ENCODE measurements at places on chromosomes 1 and 21.

GRCh38 chr1:207872621-207873020, 38.3 kb downstream of the CD34 start:
- H3K27me3 ChIP-seq, result no peaks in the 10 kb centered on the region
- no peak overlapping the region for H3K4me3 ChIP-seq
- no peaks in the 10 kb centered on the region for H3K36me3 ChIP-seq
- DNase-seq, result no peak
- no peaks in the 10 kb centered on the region for H3K4me1 ChIP-seq

- H3K4me3 ChIP-seq, result peak overlapping the region; percentile 70
- H3K27me3 ChIP-seq, result no peaks in the 10 kb centered on the region
- H3K4me1 ChIP-seq, result peaks cover 29% of the 10 kb centered on the region
- no peaks in the 10 kb centered on the region for H3K36me3 ChIP-seq
- H3K27ac ChIP-seq, result peak overlapping the region; percentile 89
Measured at GRCh38 chr21:41419921-41420862, 5.8 kb upstream of the MX1 start.

DNA sequence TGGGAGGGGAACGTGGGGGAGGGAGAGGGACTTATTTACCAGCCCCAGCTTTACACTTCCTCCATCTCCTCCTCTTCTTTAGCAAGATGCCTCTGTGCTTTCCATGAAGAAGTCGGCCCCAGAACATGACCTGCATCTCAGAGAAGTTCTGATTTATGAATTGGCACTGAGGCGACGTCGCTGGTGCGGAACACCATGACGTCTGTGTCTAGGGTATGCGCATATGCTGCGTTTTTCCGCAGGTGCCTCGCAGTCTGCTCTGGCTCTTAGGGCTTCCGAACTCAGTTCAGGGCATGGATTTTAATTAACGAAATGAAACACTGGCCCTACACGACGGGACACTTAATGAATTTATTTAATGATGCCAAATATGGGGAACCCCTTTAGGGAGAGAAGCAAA, 510.3 kb downstream of the SMYD3 start:
- H3K4me1 ChIP-seq, result no peaks in the 10 kb centered on the region
- no peak overlapping the region for H3K27ac ChIP-seq
- no peak for DNase-seq
- H3K27me3 ChIP-seq, result no peaks in the 10 kb centered on the region

- DNase-seq, result no peak
- H3K4me1 ChIP-seq, result no peaks in the 10 kb centered on the region
- no peaks in the 10 kb centered on the region for H3K36me3 ChIP-seq
- H3K4me3 ChIP-seq, result no peak overlapping the region
- H3K27ac ChIP-seq, result no peak overlapping the region
Measured at GRCh38 chr1:225936523-225936922, 4.5 kb downstream of the LEFTY2 start.

DNA sequence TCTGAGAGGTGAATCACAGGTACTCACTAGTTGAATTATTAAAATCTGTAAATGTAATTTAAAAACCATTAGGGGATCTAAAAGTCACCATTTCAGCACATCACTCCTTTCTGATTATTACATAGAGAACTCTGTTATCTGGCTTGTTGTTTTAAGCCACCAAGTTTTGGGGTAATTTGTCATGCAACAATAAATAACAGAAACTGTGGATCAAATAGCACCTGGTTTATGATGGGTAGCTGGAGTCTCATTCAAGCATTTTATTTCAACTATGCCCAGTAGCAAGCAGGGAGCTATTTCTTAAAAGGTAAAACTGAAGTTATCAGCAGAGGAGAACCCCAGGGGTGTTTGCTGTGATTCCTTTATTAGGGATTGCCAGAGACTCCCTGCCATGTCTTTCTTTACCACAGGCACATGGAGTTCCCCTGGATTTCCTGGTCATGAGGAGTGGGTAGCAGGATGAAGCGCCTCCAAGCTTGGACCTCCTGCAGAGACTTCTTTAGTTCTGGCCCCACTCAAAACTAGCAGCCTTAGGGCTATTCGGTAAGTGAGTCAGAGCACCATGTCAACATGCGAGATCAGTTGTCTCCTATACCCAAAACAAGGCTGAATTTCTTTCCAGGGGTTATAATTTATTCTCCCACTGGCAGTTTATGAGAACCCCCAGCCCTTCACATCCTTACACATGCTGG, 179.2 kb downstream of the GIPC2 start:
- no peak overlapping the region for H3K27ac ChIP-seq
- H3K4me3 ChIP-seq, result no peak overlapping the region
- no peaks in the 10 kb centered on the region for H3K36me3 ChIP-seq
- DNase-seq, result no peak
- H3K27me3 ChIP-seq, result no peaks in the 10 kb centered on the region

DNA sequence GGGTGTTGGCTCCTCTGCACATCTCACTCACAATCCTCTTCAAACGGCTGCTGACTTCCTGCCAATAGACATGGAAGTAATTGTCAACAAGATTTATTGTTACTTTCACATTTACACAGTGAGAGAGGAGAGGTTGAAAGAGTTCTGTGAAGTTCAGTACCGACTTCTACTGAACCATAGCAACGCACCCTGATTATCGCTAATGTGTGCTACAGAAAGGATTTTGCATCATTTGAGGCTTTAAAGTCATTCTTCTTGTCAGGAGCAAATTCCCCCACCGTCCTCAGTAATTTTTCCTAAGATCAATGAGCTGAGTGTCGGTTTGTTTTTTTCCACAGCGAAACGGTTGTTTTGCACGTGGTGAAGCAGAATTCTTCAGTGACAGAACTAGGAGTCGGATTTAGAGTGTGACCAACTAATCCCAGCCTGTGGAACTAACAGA, 361.0 kb downstream of the ADGRL2 start:
- no peak overlapping the region for H3K27ac ChIP-seq
- H3K27me3 ChIP-seq, result no peaks in the 10 kb centered on the region
- DNase-seq, result no peak

DNA sequence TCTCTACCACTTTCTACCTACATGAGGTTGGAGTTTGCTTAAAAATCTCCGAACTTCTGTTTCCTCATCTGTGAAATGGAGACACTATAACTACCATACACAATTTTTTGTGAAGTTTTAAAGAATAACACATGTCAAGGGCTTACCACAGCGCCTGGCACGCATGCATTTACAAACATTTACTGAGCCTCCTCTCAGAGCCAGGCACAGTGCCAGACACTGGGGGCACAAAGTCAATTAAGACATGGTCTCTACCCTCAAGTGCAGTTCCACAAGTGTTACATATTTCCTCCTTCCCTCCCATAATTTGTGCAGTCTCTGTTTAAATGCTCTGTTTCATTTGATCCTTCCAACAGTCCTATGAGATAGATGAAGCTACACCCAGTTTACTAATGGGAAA, 356.4 kb upstream of the ESRRG start:
- no peak overlapping the region for H3K4me3 ChIP-seq
- H3K4me1 ChIP-seq, result peaks cover 2% of the 10 kb centered on the region
- no peak for DNase-seq
- no peak overlapping the region for H3K27ac ChIP-seq
- no peaks in the 10 kb centered on the region for H3K27me3 ChIP-seq

DNA sequence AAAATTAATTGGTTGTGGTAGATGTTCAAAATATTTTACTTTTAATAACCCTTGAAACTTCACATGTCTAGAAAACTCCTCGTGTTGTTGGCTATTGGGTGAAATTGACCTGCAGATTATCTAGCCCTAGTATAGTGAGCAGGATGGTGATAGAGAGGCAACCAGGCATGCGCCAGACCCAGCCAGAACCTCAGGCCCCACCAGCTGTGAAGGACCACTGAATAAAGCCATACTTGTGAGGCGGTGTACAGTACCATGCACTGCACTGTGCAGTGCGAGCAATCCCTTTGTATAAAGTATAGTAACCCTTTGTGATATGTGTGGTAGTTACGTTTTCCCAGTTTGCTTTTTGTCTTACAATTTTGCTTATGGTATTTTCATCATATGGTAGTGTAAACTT, 8.5 kb downstream of the TTF2 start:
- no peak for DNase-seq
- no peaks in the 10 kb centered on the region for H3K4me1 ChIP-seq
- H3K4me3 ChIP-seq, result no peak overlapping the region
- no peak overlapping the region for H3K27ac ChIP-seq

DNA sequence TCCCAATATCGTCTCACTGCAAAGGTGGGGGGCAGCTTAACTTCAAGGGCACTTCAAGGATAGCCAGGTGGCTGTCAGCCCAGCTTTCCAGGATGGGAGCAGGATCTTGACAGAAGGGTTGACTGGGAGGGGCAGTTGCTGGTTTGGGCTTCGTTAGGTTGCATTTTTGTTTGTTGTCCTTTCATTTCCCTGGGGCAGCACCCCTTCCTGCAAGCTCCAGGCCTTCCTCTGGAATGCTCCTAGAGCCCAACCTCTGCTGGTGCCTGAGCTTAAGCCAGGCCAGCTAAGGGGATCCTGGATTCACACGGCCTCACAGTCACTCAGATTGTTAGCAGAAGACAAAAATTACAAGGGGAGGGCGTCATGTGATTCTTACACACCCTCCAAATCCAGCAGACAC, 4.1 kb upstream of the OLIG2 start:
- H3K4me3 ChIP-seq, result no peak overlapping the region
- no peaks in the 10 kb centered on the region for H3K36me3 ChIP-seq
- peaks cover 32% of the 10 kb centered on the region for H3K4me1 ChIP-seq
- DNase-seq, result no peak
- no peak overlapping the region for H3K27ac ChIP-seq

GRCh38 chr21:15031790-15032357, 32.9 kb downstream of the NRIP1 start:
- H3K27me3 ChIP-seq, result no peaks in the 10 kb centered on the region
- no peaks in the 10 kb centered on the region for H3K4me1 ChIP-seq

DNA sequence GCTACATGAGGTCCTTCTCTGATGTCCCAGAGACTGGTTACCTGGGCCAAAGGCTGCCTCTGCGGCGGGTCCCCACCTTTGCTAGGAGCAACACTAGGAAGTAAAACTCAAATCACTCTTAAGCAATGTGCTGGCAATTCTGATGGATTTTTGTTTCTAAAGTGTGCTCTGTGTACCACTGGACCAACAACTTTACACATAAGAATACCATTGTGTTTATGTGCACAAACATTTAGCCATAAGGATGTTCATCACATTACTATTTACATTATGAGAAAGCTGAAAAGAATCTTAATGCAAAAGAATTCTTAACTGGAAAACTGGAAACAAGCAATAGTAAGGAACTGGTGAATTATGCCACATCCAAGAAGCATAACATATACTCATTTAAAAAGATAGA, 38.6 kb downstream of the SSBP3 start:
- H3K4me1 ChIP-seq, result peaks cover 4% of the 10 kb centered on the region
- H3K27ac ChIP-seq, result no peak overlapping the region
- H3K36me3 ChIP-seq, result no peaks in the 10 kb centered on the region
- H3K4me3 ChIP-seq, result no peak overlapping the region
- no peak for DNase-seq
- H3K27me3 ChIP-seq, result no peaks in the 10 kb centered on the region

- no peaks in the 10 kb centered on the region for H3K36me3 ChIP-seq
- H3K27me3 ChIP-seq, result no peaks in the 10 kb centered on the region
- no peak for DNase-seq
- no peak overlapping the region for H3K27ac ChIP-seq
- peaks cover 11% of the 10 kb centered on the region for H3K4me1 ChIP-seq
Measured at GRCh38 chr1:180486092-180486491, 16.3 kb downstream of the ACBD6 start.

- peaks cover 3% of the 10 kb centered on the region for H3K36me3 ChIP-seq
- H3K27me3 ChIP-seq, result no peaks in the 10 kb centered on the region
- DNase-seq, result peak; percentile 67
- peak overlapping the region; percentile 72 for H3K27ac ChIP-seq
- no peak overlapping the region for H3K4me3 ChIP-seq
- no peaks in the 10 kb centered on the region for H3K4me1 ChIP-seq
Measured at GRCh38 chr1:204435381-204435831, 23.8 kb upstream of the PPP1R15B start.

- peak overlapping the region; percentile 83 for H3K27ac ChIP-seq
- peak; percentile 50 for DNase-seq
- H3K4me1 ChIP-seq, result peaks cover 50% of the 10 kb centered on the region
- no peaks in the 10 kb centered on the region for H3K27me3 ChIP-seq
- H3K4me3 ChIP-seq, result no peak overlapping the region
Measured at GRCh38 chr1:23475134-23475628, 8.8 kb downstream of the ASAP3 start.
